RWPE2 (cell line): ENCODE measurements at places on chromosomes 2 and 18.

DNA sequence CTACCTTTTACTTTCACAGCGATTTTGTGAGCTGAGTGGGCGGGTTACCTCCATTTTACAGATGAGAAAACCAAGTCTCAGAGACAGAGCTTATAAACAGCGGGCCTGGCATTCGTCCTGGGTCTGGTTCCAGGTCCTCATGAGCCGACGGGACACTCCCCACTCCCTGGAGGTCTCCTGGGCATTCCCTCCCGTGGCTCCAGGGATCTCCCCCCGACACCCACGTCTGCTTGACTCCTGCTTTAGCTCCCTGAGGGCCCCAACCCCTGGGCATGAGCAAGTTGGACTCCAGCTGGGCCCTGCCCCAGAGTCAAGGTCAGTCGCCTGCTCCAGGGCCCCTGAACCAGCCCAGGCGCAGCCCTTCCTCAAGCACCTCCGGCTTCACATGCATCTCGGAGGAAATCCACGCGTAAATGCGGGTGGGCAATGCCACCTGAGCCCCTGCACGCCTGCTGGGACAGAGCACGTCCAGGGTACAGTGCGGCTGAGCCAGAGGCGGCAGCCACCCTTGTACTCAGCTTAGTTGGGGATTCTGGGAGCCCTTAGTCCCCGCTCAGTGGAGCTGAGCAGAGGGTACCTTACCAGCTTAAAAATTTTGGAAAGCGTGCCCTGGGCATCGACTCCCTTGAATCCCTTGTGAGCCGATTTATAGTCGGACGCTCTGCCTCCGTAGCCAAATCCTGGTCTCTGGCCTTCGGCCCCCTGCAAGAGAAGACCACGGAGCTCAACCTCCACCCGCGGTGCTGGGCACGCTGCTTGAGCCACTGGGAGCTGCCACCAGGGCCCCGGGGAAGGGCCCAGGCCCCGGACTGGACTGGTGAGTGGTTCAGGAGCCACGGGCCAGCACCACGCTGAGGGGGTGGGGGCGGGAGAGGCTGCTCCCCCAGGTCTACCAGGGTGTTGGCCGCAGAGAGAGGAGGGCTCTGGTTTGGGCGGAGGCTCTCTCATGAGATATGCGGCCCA lies 148.1 kb downstream of the MBP start:
- DNase-seq = no peak
- no peak overlapping the region for H3K4me3 ChIP-seq
- no peaks in the 10 kb centered on the region for H3K27me3 ChIP-seq

- 0 out of 2 replicates have a peak, but pooled peaks cover 8% of the 10 kb centered on the region for H3K36me3 ChIP-seq
- no peaks in the 10 kb centered on the region for H3K4me1 ChIP-seq
- H3K4me3 ChIP-seq = no peak overlapping the region
Measured at GRCh38 chr2:232142049-232142448, 180.5 kb downstream of the DIS3L2 start.

GRCh38 chr2:101330253-101330933 lies 21.9 kb upstream of the RNF149 start:
- DNase-seq = no peak
- H3K4me3 ChIP-seq = no peak overlapping the region
- H3K4me1 ChIP-seq = peaks cover 35% of the 10 kb centered on the region
- no peaks in the 10 kb centered on the region for H3K36me3 ChIP-seq
- peak overlapping the region; percentile 99 for H3K27ac ChIP-seq

DNA sequence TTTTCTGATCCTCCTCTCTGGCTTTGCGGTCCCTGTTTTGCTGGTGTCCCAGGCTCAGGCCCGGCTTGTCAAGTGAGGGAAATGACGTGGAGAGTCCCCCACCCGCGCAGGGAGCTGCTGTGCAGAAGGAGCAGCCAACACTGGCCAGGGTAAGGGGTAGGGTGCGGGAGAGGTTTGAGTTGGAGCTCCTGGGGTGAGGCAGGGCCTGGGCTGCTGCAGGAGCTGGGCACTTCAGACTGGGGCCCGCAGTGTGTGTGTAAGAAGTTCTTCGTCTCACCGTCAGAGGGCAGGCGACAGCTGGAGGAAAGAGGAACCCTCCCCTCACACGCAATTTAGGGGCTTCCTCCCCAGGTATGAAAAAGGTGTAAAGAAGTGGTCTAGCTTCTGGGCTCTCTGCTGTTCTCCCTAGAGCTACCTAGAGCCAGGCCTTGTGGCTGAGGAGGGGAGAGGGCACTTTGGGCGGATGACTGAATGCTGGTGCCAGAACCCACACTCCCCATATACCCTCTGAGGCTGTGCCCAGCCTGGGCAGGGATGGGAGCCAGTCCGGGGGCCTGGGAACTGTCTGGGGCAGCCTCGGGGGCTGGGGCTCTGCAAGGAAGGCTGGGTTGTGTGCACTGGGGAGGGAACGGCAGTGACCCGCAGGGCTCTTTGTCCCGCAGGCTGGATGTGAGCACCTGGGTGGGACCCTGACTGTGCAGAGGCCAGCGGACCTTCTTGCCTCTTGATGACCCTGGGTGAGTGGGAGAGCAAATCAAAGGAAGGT lies 11.8 kb downstream of the CELF4 start:
- H3K4me3 ChIP-seq = no peak overlapping the region
- H3K27ac ChIP-seq = no peak overlapping the region
- H3K4me1 ChIP-seq = no peaks in the 10 kb centered on the region

- no peak overlapping the region for H3K4me3 ChIP-seq
- H3K27me3 ChIP-seq = no peaks in the 10 kb centered on the region
- no peak for DNase-seq
- no peak overlapping the region for H3K27ac ChIP-seq
- no peaks in the 10 kb centered on the region for H3K4me1 ChIP-seq
- H3K36me3 ChIP-seq = no peaks in the 10 kb centered on the region
Measured at GRCh38 chr2:205783872-205784499, 101.7 kb downstream of the NRP2 start.

DNA sequence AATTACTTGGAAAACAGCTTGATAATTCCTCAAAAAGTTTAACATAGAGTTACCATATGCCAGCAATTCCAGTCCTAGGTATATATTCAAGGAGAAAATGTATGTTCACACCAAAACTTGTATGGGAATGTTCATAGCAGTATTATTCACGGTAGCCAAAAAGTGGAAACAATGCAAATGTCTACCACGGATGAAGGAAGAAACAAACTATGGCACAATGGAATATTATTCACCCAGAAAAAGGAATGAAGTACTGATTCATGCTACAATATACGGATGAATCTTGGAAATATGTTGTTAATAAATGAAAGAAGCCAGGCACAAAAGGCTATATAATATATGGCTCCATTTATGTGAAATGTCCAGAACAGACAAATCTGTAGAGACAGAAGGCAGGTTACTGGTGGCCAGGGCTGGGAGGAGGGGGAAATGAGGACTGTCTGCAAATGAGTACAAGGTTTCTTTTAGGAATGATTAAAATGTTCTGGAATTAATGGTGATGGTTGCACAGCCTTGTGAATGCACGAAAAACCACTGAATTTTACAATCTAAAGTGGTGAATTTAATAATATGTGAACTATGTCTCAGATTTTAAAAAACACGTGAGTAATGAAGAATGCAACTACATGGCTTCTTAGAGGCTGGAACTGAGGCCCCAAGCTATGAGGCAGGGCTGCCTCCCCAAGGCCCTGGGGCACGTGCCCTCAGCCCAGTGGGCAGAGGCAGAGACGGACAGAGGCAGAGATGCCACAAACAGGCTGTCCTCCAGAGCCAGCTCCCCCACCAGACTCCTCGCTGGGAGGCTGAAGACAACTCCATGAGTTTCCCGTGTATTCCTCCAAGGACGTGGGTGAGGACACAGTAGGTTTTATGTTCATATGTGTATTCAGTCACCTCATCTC lies 5.0 kb downstream of the LIMS2 start:
- H3K36me3 ChIP-seq = no peaks in the 10 kb centered on the region
- no peak for DNase-seq
- no peak overlapping the region for H3K4me3 ChIP-seq

- no peaks in the 10 kb centered on the region for H3K36me3 ChIP-seq
- no peaks in the 10 kb centered on the region for H3K27me3 ChIP-seq
- H3K27ac ChIP-seq = no peak overlapping the region
- DNase-seq = no peak
- H3K4me3 ChIP-seq = no peak overlapping the region
Measured at GRCh38 chr18:69580107-69580506, 179.4 kb downstream of the DOK6 start.

DNA sequence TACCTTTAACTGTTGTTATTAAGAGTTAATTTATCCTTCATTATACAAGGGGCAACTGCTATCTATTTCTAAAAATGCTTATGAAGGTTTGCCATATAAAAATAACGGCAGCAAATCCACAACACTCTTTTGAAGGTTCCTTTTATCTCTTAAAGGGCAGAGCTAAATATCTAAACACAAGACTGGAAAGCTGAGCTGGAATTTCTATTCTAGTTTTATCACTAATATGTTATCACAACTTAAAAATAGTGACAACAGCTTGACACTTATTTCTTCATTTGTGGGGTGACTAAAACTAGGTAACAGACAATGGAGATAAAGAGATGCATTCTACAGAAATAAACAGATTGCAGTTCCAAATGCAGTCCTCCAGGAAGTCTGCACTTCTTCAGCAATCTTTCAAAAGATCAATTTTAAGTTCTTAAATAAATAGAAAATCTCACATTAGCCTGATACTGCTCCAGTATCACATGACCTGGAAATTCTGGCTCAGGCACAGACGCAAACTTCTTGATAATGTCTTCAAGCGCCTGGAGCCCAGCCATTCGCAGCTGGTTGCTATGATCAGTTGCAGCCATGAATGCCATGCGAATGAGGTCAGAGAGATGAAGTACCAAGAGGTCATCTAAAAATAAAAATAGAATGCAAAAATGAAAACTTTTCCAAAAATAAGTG lies 54.0 kb upstream of the STRN start:
- no peak overlapping the region for H3K4me3 ChIP-seq
- no peaks in the 10 kb centered on the region for H3K27me3 ChIP-seq
- no peak for DNase-seq
- no peak overlapping the region for H3K27ac ChIP-seq
- H3K4me1 ChIP-seq = no peaks in the 10 kb centered on the region
- H3K36me3 ChIP-seq = peaks cover 58% of the 10 kb centered on the region

- H3K27ac ChIP-seq = no peak overlapping the region
- no peak overlapping the region for H3K4me3 ChIP-seq
- no peaks in the 10 kb centered on the region for H3K4me1 ChIP-seq
- H3K36me3 ChIP-seq = no peaks in the 10 kb centered on the region
Measured at GRCh38 chr18:11871501-11871900, 20.3 kb downstream of the CHMP1B start.

DNA sequence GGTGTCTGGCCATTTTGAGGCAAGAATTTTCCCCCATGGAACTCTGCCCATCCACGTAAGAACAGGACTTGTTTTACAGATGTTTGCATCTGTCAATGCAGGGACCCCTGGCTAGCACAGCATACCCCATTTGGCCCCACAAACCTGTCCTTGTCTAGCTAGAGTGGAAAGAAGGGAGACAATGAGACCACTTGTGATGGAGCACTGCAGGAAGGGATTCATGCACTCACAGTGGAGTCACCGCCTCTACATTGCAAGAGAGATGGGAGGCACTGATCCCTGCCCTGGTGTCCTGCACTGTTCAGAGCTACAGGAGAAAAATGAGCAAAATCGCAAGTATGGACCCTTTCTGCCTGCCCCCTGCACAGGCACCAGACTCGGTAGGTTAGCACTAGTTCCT lies 32.5 kb downstream of the NPAS2 start:
- no peaks in the 10 kb centered on the region for H3K36me3 ChIP-seq
- H3K27ac ChIP-seq = no peak overlapping the region
- no peak overlapping the region for H3K4me3 ChIP-seq
- DNase-seq = no peak
- peaks cover 13% of the 10 kb centered on the region for H3K4me1 ChIP-seq

DNA sequence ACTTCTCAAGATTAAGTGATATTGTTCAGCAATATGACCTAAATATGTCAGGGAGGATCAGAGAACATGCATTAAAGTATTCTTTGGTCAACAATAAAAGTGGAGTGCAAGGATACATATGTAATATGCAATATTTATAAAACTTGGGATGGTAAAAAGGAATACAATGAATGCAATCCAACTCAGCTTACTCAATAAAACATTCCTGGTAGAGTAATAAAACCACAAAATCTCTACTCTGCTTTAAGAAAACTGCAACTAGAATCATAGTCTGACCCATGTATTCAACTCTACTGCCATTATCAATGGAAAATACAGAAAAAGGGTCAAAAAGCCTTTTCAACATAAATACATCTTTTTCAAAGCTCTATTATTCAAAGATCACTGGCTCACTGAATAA lies 11.6 kb downstream of the IRS1 start:
- H3K4me1 ChIP-seq = peaks cover 20% of the 10 kb centered on the region
- DNase-seq = no peak
- peak overlapping the region; percentile 93 for H3K27ac ChIP-seq
- H3K4me3 ChIP-seq = no peak overlapping the region
